Gastrocnemius medialis (tissue), 4 donors: ENCODE measurements at places on chromosomes 6 and 20.

DNA sequence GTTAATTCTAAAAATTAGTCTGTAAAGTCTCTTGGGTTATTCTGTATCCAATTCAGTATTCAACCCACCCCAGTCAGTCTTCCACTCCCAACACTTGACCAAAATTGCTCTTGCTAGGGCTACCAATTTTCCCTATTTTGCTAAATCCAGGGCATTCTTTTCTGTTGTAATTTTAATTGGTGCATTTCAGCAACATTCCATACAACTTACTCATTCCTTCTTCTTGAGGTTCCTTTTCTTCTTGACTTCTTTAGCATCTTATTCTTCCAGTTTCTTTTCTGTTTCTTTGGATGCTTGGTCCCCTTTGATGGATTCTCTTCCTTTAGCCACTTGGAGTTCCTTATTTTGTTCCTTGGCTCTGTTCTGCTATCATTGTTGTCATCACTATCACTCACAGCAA lies 11.2 kb upstream of the GRM1 start:
- H3K36me3 ChIP-seq, result no peaks in the 10 kb centered on the region
- no peak for DNase-seq
- H3K27ac ChIP-seq, result no peak overlapping the region
- H3K4me1 ChIP-seq, result no peaks in the 10 kb centered on the region
- H3K4me3 ChIP-seq, result no peak overlapping the region

DNA sequence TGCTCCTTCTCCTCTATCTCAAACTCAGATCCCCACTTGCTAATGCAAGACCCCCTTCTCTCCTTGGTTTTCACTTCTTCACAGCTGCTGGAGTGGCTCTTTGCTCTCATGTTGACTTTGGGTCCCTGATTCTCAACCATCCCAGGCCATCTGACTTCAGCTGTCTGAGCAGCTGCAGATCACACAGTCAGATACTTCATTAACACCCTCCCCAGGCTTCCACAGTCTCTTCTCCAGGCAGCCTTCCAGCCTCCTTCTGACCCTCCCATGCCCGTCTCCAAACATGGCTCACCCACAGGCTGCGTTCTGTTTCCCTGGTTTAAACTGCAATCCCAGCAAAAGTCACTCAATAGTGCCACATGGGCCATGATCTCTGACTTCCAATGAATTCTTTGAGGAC lies 65.4 kb downstream of the HIVEP2 start:
- H3K4me3 ChIP-seq, result no peak overlapping the region
- peaks cover 90% of the 10 kb centered on the region for H3K4me1 ChIP-seq
- no peak for DNase-seq
- H3K27ac ChIP-seq, result peak overlapping the region; percentile 76

DNA sequence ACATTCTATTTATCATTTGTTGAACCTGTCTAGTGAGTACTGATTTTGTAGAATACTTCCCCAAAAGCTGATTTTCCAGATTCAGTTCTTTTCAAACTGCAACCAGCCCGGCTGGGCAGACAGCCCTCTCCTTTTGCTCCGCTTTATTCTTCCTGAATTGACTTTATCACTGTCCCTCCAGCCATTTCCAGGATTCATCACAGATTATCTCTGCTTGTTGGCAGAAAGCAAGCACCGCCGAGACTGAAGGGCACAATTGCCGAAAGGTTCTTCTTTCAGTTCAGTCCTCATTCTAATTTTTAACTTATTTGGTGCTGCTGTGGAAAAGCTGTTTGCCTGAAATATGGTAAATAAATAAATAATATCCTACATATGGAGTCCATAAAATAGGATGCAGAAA lies 369.1 kb upstream of the FLRT3 start:
- no peak overlapping the region for H3K27ac ChIP-seq
- no peak for DNase-seq
- no peaks in the 10 kb centered on the region for H3K27me3 ChIP-seq
- H3K36me3 ChIP-seq, result no peaks in the 10 kb centered on the region

GRCh38 chr20:14337400-14338171 lies at the start of gene FLRT3:
TSS of gene FLRT3 (minus strand) at chr20:14337612. CDS start at chr20:14327506, 10,106 bp downstream.
- H3K27ac ChIP-seq, result peak within 1 kb of the TSS; percentile 34
- no peaks in the 10 kb centered on the region for H3K27me3 ChIP-seq
- peaks cover 27% of the 10 kb centered on the region for H3K4me1 ChIP-seq
